ENCODE measurements at places on chromosomes 5 and 9.

DNA sequence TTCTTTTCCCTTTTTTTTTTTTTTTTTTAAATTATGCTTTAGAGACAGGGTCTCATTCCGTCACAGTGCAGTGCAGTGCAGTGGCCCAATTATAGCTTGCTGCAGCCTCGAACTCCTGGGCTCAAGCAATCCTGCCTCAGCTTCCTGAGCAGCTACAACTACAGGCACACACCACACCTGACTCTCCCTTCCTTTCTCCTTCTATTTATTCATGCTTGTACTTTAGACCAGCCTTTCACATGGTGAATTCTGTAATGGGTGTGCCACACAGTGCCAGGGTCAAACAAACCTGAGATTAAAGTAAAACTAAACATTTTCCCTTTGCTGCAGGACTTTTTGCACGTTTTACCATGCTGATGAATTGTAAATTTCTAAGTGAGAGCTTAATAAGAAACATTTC is 8.0 kb downstream of the SH3RF2 start:
- no peak for DNase-seq

- no peak for DNase-seq
Measured at GRCh38 chr5:94309141-94309540, 309.3 kb downstream of the KIAA0825 start.

GRCh38 chr5:179827680-179828079 is 7.0 kb downstream of the SQSTM1 start:
- DNase-seq, result no peak

- DNase-seq, result no peak
Measured at GRCh38 chr9:82721593-82721992, 341.3 kb downstream of the RASEF start.

- DNase-seq, result no peak
Measured at GRCh38 chr5:169499990-169500505, 83.5 kb upstream of the SPDL1 start.

- no peak for DNase-seq
Measured at GRCh38 chr5:130731839-130732238, 433.2 kb downstream of the HINT1 start.

DNA sequence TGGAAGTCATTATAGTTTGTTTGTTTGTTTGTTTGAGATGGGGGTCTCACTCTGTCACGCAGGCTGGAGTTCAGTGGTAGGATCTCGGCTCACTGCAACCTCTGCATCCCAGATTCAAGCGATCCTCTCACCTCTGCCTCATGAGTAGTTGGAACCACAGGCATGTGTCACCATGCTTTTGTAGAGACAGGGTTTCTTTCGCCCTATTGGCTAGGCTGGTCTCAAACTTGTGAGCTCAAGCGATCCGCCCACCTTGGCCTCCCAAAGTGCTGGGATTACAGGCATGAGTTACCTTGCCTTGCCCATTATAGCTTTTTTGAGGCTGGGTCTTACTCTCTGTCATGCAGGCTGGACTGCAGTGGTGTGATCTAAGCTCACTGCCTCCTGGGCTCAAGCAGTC is 28.8 kb downstream of the NSD1 start:
- no peak for DNase-seq

- no peak for DNase-seq
Measured at GRCh38 chr5:143006501-143006900, 236.3 kb downstream of the ARHGAP26 start.

DNA sequence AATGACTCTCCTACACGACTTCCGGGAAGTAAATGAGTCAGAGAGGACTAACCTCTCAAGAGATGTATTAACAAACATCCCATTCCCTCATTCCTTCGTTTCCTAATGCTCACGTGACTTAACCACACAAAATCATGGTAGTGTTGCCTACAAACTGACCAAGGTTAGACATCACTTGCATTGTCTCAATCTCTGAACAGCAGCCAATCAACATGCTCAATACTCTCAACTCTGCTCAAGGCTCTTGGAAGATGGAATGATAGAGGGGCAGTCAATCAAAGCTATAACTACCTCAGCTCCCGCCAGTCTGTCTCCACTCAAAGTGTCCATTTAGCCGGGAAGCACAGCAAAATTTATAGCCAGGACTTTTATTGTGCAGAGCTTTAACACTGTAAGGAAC is 143.8 kb upstream of the PIK3R1 start:
- no peak for DNase-seq

DNA sequence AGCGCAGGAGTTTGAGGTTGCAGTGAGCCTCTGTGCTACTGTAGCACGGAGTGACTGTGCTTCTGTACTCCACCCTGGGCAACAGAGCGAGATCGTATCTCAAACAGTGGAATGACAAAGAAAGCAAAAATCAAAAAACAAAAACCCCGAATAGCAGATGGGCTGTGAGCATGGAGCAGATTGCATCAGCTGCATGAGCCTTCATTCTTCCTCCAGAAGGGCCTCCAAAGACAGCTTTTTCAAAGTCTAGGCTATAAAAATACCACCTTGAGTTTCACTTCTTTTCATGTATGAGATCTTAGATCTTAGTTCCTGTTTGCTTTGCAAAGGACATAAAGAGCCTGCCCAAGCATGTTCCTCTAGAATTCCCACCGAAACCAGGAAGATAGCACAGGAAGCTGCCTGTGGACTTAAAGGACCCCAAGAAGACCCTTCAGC is 15.0 kb upstream of the HSPB3 start:
- no peak for DNase-seq

DNA sequence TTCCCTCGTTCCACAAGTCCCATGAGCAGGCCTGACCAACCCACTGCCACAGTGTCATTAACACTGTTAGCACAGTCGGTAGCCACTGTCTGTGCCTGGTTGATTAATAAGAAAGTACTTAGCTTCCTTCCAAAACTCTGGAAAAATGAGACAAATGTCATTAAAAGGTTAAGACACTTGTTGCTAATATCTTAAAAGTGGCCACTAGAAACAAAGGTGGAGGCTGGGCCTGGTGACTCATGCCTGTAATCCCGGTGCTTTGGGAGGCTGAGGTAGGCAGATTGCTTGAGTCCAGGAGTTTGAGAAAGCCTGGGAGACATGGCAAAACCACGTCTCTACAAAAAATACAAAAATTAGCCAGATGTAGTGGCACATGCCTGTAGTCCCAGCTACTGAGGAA is 194.0 kb downstream of the PDZD2 start:
- DNase-seq, result no peak

DNA sequence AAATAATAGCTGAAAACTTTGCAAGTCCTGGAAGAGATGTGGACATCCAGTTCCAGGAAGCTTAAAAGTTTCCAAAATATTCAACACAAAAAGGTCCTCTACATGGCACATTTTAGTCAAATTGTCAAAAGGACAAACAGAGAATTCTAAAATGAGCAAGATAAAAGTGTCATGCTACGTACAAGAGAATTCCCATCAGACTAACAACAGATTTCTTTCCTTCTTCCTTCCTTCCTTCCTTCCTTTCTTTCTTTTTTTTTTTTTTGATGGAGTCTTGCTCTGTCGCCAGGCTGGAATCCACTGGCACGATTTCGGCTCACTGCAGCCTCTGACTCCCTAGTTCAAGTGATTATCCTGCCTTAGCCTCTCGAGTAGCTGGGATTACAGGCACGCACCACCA is 39.3 kb downstream of the BTNL8 start:
- DNase-seq, result no peak

DNA sequence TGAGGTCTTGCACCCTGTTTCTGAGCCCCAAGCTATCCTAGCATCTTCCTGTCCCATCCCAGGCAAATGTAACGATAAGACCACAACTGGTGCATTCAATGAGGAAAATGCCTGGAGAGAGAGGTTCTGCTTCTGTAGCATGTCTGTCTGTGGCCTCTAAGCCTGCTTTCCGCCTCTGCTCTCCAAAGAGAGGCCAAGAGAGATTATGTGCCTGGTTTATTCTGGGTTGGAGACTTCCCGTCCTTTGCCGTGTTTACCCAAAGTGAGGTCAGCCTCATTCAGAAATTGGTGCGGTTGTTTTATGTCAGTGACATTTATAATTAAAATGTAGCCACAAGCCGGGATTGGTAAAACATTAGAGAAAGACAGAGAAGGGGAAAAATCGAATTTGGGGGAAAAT is 77.8 kb downstream of the FGF1 start:
- no peak for DNase-seq

DNA sequence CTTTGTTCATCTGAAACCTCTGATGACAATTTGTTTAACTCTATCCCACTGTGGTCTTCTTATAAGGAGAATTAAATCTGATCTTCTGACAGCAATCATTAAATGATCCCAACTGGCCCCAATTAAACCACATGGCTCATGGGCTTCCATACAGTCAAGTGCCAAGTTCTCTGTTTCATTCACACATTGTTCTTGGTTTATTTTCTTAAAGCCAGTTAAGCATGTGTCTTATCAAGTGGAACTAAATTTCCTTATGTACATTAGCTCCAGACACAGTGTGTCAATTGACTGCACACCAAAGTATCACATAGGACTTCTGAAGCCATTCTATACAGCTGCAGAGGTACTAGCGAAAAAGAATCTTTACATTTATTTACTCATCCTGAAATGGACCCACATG is 51.2 kb downstream of the MEF2C start:
- DNase-seq, result no peak

GRCh38 chr9:116821633-116822229 is 134.6 kb downstream of the TRIM32 start:
- no peak for DNase-seq
